ENCODE measurements at places on chromosomes 1 and 21.
A peak's percentile ranks its signal among the peaks of the same experiment; 100 is the strongest.

GRCh38 chr1:20184997-20185833, 681 bp upstream of the UBXN10 start:
- DNase-seq = peak; percentile 28

DNA sequence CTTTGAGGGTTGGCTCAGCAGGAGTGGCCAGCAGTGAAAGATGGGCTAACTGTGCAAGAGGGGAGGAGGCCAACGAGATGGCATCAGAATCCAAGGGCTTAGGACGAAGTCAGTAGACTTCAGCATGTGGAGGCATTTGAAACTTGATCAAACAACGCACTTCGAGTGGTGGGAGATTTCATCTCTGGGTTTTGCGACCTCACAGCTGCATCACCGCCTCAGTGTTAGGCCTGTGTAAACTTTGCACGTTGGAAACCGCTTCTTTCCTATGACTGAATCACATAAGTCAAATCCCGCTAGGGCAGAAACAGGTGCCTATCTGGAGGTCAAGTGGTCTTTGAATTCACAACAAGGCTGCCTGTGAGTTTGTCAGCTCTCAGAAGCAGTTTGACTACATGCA, 17.8 kb downstream of the TFF3 start:
- no peak for DNase-seq

- DNase-seq = no peak
Measured at GRCh38 chr1:207818971-207819451, 67.2 kb downstream of the CD46 start.

DNA sequence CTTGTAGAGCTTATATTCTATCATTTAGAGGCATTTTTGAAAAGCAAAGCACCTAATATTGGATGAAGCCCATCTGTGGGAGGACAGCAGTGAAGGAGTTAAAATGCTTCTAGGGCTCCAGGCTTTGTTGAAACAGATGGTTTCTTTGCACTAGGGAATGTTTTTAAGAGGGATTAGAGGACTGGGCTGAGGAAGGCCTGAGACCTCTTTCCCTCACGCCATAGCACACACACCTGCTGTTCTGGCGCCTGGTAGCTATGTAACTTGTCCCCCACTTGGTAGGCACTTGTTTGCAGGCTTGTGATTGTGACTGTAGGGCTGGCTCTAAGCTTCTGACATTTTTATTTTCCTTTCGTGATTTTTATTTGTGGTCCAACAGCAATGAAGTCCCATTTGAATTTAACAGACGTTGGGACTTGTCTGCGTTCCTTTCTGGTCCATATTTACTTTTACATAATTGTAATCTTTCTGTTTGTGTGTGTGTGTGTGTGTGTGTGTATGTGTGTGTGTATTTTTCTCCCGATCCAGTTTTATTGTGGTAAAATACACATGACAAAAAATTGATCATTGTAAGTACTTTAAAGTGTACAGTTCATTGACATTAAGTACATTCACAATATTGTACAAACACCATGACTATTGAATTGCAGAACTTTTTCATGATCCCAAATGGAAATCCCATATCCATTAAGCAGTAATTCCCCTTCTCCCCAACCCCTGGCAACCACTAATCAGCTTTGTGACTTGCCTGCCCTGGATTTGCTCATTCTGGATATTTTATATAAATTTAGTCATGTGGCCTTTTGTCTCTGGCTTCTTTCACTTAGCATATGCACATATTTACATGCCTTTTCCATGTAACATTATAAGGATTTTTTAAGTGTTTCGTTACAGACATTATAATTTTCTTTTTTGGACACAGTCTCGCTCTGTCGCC, 33.5 kb upstream of the MACF1 start:
- DNase-seq = no peak

DNA sequence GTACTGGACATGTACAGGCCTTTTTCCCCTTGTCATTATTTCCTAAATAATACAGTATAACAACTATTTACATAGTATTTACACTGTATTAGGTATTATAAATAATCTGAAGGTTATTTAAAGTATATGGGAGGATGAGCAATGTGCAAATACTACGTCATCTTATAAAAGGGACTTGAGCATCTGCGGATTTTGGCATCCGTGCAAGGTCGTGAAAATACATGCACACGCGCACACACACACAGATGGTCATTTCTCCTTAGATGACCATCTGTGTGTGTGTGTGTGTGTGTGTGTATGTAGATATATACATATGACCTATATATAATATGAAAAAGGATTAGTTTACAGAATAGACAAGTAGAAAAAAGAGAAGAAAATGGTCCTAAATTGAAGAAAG, 15.4 kb downstream of the ALG14 start:
- DNase-seq = no peak

DNA sequence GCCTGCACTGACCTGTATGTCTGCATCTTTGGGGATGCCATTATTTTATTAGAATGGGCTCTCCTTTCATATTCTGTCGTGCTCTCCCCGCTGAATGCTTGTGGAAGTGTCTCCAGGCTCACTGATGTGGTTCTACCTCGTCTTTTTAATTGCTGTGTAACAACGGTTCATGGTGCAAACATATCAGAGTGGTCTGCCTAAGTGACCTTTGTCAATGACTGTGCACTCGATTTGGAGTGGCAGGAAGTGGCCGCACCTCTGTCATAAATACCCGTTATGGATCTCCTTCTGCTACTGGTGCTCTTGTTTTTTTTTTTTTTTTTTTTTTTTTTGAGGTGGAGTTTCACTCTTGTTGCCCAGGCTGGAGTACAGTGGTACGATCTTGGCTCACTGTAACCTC, 38.3 kb downstream of the SPSB1 start:
- no peak for DNase-seq

GRCh38 chr1:230898748-230899147, 30.4 kb upstream of the C1orf198 start:
- no peak for DNase-seq

- DNase-seq = no peak
Measured at GRCh38 chr1:205595435-205595834, 36.4 kb downstream of the ELK4 start.

GRCh38 chr1:8411803-8412182, 93.9 kb downstream of the SLC45A1 start:
- DNase-seq = no peak

DNA sequence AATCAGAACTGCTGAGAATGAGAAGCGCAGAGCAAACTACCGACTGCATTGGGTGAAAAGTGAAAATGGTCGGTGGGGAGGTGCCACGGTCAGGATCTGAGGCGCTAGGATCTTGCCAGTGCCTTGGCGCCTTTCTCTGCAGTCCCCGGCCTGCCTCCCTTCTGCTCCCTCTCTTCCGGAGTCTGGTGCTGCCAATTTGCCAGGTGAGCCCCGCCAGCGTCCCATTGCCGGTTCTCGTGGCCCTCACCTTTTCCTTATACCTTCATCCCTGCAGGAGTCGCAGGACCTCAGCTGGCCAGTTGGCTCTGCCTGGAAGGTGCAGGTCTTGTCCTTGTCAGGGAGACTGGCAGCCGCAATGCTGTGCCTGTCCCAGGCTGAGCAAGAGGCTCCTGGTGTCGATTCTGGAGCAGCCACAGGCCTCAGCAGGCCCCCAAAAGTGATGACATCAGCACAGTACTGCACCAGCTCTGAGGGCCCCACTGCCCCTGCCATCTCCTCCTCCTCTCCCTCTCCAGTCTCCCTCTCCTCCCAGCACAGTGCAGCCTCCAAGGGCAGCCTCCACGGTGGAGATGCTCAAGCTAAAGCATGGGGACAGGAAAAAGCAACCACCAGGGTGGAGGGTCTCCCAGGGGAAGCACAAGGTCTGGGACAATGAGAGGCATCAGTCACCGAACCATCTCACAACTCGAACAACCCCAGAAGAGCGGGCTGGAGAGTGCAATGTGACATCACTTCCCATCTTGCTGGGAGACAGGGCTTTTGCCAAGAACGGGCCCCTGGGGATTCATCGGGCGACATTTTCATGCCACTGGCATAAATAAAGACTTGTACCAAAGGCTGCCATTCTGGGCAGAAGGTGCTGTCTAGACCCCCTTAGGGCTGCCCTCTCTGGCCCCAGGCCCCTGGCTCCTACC, 37.1 kb upstream of the H6PD start:
- DNase-seq = no peak

- no peak for DNase-seq
Measured at GRCh38 chr1:94025383-94026340, 95.3 kb downstream of the ABCA4 start.

DNA sequence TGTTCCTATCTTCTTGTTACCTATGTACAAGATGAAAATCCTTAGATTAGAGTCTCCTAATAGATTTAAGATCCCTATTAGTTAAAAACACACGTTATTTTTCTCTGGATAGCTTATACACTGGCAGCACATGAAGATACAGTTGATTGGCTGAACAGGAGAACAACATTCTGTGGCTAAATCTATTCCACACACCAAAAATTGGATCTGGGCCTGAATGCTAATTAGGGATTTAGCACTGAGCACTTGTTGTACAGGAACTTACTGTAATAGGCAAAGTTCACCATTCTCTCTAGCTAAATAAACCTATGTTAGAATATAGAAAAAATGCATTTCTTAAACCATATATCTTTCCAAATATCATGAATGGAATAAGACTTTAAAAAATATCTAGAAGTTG, 117.1 kb upstream of the PTGFR start:
- DNase-seq = no peak

DNA sequence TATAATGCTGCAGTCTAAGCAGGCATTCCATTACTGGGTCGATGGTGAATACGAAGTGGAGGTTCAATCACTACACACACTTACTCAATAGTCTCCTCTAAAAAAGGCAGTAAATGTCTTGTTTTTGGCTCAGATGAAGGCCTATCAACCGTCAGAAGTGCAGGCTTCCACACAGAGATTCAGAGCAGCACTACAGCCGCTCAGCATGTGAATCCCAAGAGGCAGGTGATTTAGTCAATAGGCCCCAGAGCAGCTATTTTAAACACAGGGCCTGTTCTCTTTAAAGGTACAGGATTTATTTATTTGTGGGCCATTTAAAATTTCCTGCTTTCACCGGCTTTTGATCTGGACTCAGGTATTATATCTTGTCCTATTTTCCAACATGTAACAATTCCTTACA, 293.7 kb downstream of the RGS7 start:
- DNase-seq = no peak

- DNase-seq = no peak
Measured at GRCh38 chr1:200894712-200895442, at the start of gene INAVA. INAVA (plus strand) TSS chr1:200894900; CDS start chr1:200898401, 3,501 bp downstream.

- DNase-seq = no peak
Measured at GRCh38 chr21:14720237-14720636, 174.1 kb upstream of the SAMSN1 start.

GRCh38 chr21:14916676-14917141, 148.1 kb downstream of the NRIP1 start:
- DNase-seq = no peak

GRCh38 chr1:217552339-217552951, 78.4 kb downstream of the GPATCH2 start:
- no peak for DNase-seq

GRCh38 chr1:201772178-201772577, 56.8 kb upstream of the IPO9 start:
- DNase-seq = no peak

- no peak for DNase-seq
Measured at GRCh38 chr1:82903626-82904025, 1095.3 kb downstream of the TTLL7 start.
